H54 (cell line): ENCODE measurements at places on chromosomes 13 and 19.
A peak's percentile ranks its signal among the peaks of the same experiment; 100 is the strongest.

- DNase-seq, result no peak
These were observed 351.3 kb downstream of the DACH1 start for GRCh38 chr13:71515744-71516038.

GRCh38 chr13:99393791-99394735 is 86.9 kb upstream of the GPR183 start:
- no peak for DNase-seq

DNA sequence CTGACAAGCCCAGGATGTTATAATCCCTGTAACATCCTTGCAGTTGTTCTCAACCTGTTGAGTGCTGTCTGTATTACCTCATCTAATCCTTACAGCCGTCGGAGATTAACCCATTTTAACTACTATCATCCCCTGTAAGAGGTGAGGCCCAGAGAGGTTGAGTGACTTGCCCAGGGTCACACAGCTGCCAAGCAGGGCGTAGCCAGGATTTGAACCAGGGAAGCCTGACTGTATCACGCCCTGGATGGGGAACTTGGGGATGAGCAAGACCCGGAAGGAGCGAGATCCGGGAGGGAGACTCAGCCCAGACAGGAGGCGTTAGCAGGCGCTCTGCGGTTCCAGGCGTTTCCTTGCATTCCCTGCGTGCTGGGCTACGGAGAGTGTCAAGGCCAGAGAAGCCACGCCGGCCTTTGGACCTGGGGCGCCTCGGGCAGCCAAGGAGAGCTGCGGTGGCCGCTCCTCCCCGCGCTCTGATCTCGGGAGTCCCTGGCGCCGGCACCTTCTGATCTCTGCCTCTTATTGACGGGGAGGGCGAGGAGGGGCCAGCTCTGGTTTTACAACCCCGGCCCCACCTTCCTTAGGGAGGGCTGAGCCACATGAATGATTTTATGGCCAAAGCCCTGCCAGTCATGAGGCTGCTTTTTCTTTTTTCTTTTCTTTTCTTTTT is 6.2 kb downstream of the SULT2B1 start:
- DNase-seq, result no peak

GRCh38 chr13:83819611-83820010 is 62.7 kb downstream of the SLITRK1 start:
- DNase-seq, result no peak

- no peak for DNase-seq
These were observed 41.2 kb upstream of the ARGLU1 start for GRCh38 chr13:106609116-106609515.

GRCh38 chr13:99296398-99296797 is 10.8 kb downstream of the GPR183 start:
- DNase-seq, result no peak

DNA sequence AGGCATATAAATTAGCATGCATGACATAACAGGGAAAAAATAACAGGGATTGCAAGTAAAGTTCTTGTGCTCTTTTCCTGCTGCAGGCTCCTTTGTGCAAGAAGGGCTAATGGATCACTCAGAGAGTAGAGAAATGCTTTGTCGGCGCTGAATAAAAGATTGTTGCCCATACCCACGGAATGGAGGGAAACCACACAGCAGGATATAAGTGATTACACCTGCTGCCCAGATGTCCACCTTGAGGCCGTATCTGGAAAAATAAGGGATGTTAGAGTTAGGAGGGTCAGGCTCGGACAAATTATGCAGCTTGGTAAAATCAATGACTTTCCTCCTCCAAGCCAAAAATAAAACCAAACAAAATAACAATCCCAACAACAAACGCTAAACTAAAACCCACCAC is 322.3 kb downstream of the DCLK1 start:
- DNase-seq, result no peak

DNA sequence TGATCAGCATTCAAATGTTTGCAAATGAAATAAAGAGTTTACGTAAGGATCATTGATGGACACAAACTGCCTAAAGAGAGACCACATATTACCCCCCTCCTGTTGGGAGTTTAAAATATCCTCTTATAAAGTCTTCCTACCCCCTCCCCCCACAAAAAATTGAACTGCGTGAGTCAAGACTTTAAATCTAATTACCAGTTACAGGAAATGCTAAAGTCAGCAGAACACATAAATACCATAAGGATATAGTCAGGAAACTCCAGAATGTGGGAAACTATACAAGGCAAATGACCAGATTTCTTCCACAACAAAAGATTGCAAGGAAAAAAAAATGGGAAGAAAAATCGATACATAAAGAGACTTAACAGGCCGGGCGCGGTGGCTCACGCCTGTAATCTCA is 44.4 kb upstream of the FARP1 start:
- no peak for DNase-seq

DNA sequence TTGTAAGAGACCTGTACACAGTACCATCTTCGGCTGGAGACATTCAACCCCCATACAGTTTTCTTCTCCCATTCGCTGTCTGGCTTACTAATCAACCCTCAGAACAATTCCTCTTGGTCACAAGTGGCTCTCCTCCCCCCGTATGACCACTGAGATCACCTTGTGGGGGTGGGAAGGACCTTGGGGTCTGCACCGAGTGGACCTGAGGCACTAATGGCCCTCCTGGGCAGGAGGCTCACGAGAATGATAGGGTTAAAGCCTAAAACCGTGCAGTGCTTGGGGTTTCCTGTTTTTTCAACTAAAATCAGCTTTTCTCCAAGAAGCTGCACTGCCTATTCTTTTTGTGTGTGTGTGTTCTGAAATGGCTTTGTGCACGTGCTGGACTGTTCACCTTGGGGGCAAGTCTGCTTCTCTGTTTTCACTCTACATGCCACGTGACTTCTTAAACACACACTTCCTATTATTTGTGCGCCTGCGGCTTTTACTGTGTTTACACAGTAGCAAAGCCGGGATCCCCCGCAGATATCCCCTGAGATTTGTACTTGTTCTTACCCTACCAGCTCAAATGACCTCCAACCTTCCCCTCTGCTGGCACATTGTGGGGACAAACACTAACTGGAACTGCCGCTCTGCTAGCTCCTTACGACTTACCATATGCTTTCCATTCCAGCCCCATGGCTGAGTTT is 12.3 kb downstream of the RBM26 start:
- no peak for DNase-seq

DNA sequence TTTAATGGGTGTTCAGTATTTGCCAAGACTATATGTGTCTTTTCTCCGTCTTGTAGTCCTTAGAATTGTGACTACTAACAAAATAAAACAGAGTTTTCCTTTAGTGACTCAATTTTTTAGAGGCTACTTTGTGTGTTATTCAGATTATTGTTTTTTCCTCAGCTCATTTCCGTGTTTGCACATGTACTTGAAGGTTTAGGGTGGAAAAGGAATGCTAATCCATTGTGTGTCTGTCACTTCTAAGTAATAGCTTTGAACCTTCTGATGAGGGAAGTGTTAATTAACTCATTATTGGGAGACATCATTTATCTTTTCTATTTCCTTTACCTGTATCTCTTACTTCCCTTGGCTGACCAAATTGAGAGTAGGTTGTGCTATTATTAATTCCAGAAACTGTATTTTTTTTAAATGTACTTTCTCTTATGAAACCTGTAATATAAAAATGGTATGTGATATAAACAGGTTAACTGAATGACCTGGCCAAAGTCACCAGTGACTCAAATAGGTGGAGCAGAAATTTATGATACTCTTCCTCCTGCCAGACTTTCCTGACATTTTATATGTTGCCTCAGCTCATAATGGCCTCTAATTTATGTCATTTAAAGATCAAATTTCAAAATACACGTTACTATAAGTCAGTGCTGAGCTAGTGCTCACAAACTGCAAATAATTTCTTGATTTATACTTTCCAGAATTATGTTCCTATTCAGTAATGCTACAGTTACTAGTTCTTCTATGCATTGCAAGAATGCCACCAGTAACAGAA is 88.8 kb downstream of the LMO7 start:
- no peak for DNase-seq

GRCh38 chr13:40599124-40599523 is 67.3 kb downstream of the FOXO1 start:
- DNase-seq, result no peak

GRCh38 chr19:4511300-4512054 is 6.8 kb downstream of the PLIN4 start:
- DNase-seq, result no peak

DNA sequence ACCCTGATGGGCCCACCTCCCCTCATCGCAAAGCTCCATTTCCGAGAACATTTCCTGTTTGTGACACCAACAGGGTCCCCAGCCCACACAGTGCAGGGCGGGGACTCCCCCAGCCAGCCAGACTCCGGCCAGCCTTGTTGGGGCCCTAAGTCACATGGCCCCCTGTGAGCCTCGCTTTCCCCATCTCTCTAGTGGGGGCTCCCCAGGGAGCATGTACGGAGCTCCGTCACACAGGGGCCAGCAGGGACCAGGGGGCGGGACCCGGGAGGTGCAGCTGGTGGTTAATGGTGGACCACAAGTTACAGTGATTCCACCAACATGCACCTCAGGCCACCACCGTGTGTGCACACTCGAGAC is 1.7 kb downstream of the TBXA2R start:
- DNase-seq, result no peak

DNA sequence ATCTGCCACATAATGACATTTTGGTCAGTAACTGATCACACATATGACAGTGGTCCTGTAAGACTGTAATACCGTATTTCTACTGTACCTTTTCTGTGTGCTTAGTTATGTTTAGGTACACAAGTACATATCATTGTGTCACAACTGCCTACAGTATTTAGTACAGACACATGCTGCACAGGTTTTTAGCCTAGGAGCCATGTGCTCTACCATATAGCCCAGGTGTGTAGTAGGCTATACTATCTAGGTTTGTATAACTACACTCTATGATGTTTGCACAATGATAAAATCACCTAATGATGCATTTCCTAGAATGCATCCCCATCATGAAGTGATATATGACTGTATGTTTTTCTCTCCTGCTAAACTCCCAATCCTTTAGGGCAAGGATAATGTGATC is 61.2 kb upstream of the MIR17HG start:
- no peak for DNase-seq

- no peak for DNase-seq
These were observed 517.8 kb upstream of the SLITRK5 start for GRCh38 chr13:87153371-87153770.

DNA sequence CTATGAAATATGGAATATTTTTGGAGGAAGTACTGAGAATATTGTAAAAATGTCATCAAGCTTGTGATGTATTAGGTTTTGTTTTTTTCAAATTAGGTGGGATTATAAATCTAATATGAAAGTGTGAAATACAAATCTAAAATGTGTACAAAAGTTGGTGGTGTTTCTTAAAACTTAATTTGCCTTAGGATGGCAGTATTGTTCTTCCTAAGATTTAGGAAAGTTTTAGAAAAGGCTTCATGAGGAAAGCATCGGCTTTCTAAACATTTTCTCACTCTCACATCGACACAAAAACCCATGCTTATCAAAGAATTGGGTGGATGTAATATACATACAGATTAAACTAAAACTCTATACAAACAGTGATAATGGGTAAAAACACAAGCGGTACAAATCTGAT is 972.0 kb upstream of the PCDH20 start:
- no peak for DNase-seq

- DNase-seq, result no peak
These were observed 10.1 kb upstream of the KLF12 start for GRCh38 chr13:74144269-74144668.

GRCh38 chr19:29404015-29404414 is 121.8 kb upstream of the VSTM2B start:
- DNase-seq, result no peak

GRCh38 chr19:48997972-48998371 is 4.3 kb downstream of the RUVBL2 start:
- DNase-seq, result no peak

- DNase-seq, result no peak
These were observed 1399.8 kb upstream of the SLC10A2 start for GRCh38 chr13:104466016-104466415.

GRCh38 chr13:98942997-98943396 is 34.9 kb downstream of the DOCK9 start:
- DNase-seq, result no peak

DNA sequence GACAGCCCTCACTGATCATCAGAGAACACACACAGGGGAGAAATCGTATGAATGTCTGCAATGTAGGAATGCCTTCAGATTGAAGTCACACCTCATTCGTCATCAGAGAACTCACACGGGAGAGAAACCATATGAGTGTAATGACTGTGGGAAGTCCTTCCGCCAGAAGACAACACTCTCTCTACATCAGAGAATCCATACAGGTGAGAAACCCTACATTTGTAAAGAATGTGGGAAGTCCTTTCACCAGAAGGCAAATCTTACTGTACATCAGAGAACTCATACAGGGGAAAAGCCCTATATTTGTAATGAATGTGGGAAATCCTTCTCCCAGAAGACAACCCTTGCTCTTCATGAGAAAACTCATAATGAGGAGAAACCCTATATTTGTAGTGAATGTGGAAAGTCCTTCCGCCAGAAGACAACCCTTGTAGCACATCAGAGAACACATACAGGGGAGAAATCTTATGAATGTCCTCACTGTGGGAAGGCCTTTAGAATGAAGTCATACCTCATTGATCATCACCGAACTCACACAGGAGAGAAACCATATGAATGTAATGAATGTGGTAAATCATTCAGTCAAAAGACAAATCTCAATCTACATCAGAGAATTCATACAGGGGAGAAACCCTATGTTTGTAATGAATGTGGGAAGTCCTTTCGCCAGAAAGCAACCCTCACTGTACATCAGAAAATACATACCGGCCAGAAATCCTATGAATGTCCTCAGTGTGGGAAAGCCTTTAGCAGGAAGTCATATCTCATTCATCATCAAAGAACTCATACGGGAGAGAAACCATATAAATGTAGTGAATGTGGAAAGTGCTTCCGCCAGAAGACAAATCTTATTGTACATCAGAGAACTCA is 32.5 kb downstream of the ZNF567 start:
- no peak for DNase-seq

- DNase-seq, result no peak
These were observed 115.6 kb downstream of the RAB20 start for GRCh38 chr13:110445722-110446574.

- DNase-seq, result no peak
These were observed 157.4 kb downstream of the EFNB2 start for GRCh38 chr13:106377931-106378662.

DNA sequence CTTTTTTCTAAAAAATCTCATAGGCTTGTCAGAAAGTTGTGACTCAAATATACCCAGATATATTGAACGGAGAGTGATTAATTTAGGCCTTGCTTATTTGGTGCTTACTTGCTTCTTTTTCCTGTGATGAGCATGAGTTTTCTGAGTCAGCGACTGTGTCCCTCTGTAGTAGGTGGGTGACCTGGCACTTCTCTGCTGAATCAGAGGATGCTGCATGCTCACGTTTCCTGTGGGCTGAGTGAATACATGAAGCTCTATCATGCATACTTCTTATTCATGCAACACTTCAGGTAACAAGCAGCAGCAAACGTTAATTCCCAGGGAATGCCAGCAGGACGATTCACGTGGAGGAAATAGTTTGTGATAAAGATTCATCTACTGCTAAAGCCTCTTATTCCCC is 245.0 kb downstream of the KLF5 start:
- DNase-seq, result peak; percentile 12

- no peak for DNase-seq
These were observed 41.2 kb downstream of the SACS start for GRCh38 chr13:23392313-23392712.

GRCh38 chr13:44951184-44951583 is 38.1 kb downstream of the NUFIP1 start:
- DNase-seq, result no peak

GRCh38 chr19:4369888-4370260 is 26.5 kb downstream of the MPND start:
- DNase-seq, result no peak

- DNase-seq, result no peak
These were observed 10.2 kb downstream of the COLGALT1 start for GRCh38 chr19:17565611-17566010.

GRCh38 chr13:33251131-33251661 is 34.4 kb downstream of the STARD13 start:
- peak; percentile 36 for DNase-seq
